ENCODE measurements at places on chromosomes 5 and 9.

DNA sequence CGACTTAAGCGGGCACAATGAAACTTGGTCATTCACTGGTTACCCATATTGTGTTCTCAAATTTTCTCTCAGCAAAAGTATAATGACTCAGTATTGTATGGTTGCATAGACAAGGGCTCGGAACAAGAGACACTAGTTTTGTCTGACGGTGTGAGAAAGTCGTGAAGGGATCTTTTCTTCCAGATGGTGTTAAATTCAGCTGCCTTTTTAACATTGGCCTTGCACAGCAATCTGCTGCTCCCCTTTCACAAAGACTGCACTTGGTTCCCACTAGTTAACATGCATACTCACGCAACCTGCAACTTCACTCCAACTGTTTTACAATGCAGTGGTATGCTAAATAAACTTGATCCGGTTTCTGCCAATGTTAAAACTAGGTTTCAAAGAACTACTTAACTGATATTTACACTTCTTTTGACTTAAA, 219.2 kb downstream of the MEF2C start:
- no peak for DNase-seq

- DNase-seq: no peak
These were observed 297.6 kb downstream of the NTRK2 start for GRCh38 chr9:84966876-84967830.

DNA sequence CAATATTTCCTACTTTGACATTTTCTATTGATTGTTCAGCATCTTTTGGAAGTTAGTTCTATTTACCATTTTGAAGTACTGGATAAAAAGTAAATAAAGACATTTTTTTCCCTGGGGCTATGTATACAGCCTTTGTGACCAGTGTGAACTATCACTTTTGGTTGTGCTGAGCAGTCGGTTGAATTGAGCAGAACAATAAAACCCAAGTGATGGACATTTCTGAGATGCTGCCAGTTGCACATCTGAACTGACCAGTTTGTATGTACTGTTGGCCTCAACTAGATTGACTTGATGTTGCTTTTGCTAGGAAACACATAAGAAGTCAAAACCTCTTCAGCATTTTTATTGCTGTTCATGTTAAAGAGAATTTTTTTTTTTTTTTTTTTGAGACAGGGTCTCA, 260.2 kb upstream of the EFNA5 start:
- no peak for DNase-seq

DNA sequence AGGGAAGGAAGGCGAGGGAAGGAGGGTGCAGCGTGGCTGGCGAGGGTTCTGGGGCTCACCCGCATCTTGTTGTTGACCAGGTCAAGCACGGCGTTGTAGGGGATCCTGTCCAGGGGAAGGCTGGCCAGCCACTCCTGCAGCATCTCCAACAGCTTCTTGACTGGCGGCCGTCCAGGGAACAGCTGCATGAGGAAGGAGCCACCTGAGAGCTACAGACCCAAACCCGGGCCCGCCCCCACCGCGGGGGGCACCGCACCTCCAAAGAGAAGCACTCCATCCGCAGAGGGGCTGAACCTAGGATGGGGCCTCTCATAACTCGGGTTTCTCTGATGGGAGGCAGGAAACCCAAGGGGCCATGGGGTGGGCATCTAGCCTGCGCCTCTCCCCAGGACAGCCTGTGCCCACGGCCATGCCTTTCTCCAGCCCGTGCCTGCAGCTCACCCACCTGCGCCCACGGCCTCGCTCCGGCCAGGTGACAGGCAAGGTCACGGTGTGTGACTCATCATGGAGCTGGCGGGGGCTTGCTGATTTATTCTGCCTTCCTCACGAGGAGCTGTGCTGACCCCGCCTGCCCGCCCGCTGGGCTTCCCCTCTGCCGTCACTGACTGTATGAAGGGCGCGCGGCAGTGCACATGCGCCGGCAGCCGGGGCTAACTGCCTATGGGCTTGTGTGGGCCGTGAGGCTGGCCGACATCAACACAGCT, 11.8 kb upstream of the LHX3 start:
- DNase-seq: no peak

- no peak for DNase-seq
These were observed 1293.9 kb upstream of the CDH6 start for GRCh38 chr5:29899583-29899982.

DNA sequence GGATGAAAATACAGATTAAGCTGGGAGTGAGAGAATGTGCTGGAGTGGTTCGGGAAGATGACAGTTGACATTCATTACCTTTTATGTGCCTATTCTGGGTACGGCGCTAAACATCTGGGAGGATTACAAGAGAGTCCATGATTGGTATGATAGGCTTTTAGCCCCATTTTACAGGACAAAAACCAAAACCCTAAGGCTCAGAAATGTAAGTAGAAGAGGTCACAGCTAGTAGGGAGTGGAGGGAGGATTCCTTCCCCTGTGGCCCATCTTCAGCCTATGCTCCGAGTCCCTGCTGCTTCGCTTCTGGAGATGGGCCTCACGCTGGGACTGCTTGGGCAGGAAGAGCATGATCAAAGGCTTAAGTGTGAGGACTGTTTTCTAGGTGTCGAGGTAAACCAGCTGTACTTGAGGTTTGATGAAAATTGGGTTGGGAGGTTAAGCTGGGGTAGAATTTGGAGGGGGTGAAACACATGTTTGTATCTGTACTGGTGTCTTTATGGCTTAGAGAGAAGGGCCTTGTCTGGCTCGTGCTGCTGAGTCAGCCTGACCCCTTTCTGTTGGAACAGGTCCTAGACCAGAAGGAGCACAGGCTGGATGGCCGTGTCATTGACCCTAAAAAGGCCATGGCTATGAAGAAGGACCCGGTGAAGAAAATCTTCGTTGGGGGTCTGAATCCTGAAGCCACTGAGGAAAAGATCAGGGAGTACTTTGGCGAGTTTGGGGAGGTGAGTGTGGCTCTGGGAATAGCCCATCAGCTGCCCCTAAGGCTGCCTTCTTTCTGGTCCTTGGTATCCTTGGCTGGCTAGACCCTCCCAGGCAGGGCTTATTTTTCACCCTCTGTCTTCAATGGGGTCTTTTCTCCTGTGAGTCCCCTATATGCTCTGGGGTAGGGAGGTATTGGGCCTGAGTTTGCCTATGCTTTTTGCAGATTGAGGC, 2.1 kb downstream of the HNRNPAB start:
- DNase-seq: no peak

DNA sequence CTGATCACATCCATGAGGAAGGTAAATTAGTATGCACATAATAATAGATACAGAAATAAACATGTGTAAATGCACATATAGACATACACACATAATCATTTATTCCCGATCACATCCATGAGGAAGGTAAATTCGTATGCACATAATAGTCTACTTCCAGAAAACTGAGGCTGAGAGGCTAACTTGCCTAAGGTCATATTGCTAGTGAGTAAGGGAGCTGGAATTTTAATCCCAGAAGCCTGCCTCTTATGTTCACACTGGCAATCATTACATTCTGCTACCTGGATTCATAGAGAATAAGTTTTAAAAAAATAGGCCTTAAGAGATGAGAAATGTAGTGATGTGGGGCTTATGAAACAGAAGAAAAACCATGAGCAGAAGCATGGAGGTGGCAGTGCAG, 716.3 kb downstream of the BRINP1 start:
- DNase-seq: no peak

GRCh38 chr5:172548311-172548731, 92.7 kb upstream of the NEURL1B start:
- DNase-seq: no peak

GRCh38 chr9:37100327-37100726, 20.0 kb upstream of the ZCCHC7 start:
- no peak for DNase-seq
